ENCODE measurements at places on chromosomes 1 and 21.
A peak's percentile ranks its signal among the peaks of the same experiment; 100 is the strongest.

GRCh38 chr1:17125756-17126237 lies 6.5 kb upstream of the PADI2 start:
- peak; percentile 74 for DNase-seq

DNA sequence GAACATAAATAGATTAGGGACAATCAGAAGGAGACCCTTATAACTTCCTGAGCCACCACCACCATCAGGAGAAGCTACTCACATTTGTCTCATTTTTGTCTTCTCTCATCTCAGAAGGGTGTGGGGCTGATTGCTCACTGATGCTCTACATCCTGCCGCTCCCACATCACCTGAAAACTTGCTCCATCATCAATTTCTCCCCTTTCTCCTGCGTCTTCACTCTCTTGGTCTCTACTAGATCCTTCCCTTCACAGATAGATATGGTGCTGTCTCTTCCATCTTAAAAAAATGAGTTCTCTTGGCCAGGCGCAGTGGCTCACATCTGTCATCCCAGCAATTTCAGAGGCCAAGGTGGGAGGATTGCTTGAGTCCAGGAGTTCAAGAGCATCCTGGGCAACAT lies 38.4 kb downstream of the C1orf216 start:
- no peak for DNase-seq

- no peak for DNase-seq
Observed at GRCh38 chr1:199310708-199311107, 671.9 kb downstream of the PTPRC start.

- DNase-seq = no peak
Observed at GRCh38 chr1:2003541-2004131, at the start of gene CFAP74. Gene CFAP74 (minus strand): TSS chr1:2003786. CDS start chr1:1990956, 12,830 bp downstream.

DNA sequence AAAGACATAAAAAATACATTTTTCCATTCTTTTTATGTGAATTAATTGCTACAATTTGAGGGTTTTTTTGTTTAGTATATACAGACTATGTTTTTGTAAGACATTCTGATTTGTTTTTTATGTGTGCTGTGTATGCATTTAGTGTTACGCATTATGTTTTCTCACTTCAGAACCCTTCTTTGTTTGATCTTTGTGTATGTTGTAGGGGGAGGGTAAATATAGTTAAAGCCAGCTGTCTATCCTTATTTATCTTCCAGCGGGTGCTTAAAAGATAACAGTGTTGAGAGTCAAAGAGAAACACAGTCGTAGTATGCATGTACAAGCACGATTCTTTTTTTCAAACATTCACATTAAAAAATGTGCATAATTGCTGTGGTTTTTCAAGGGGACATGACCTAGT lies 97.5 kb upstream of the KIAA1614 start:
- no peak for DNase-seq

- DNase-seq = no peak
Observed at GRCh38 chr1:236297161-236297560, 15.4 kb upstream of the ERO1B start.

DNA sequence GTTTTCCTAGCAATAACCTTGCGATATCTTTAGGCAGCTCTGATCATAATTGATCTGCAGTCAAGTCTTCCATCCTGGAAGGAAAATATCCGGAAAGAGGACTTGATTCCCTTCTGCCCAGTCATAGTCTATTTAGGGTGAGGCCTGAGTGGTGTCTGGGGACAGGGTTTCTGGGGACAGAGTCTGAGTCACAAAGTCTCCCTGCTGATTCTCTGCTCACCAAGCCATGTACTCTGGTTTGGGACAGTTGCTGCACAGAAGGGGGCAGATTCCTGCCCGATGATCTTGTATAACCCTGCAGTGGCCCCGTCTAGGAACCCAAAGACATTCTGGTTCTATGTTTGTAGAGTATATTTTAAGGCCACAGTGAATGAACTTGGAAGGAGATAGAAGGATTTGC lies 178.8 kb downstream of the KCNJ6 start:
- DNase-seq = no peak

- no peak for DNase-seq
Observed at GRCh38 chr1:192529031-192529755, 46.4 kb upstream of the RGS1 start.

- DNase-seq = no peak
Observed at GRCh38 chr1:181090641-181091126, 2.2 kb downstream of the IER5 start.

GRCh38 chr1:230548997-230549396 lies 93.3 kb upstream of the COG2 start:
- no peak for DNase-seq

- no peak for DNase-seq
Observed at GRCh38 chr1:42851420-42851819, 5.0 kb downstream of the ZNF691 start.

DNA sequence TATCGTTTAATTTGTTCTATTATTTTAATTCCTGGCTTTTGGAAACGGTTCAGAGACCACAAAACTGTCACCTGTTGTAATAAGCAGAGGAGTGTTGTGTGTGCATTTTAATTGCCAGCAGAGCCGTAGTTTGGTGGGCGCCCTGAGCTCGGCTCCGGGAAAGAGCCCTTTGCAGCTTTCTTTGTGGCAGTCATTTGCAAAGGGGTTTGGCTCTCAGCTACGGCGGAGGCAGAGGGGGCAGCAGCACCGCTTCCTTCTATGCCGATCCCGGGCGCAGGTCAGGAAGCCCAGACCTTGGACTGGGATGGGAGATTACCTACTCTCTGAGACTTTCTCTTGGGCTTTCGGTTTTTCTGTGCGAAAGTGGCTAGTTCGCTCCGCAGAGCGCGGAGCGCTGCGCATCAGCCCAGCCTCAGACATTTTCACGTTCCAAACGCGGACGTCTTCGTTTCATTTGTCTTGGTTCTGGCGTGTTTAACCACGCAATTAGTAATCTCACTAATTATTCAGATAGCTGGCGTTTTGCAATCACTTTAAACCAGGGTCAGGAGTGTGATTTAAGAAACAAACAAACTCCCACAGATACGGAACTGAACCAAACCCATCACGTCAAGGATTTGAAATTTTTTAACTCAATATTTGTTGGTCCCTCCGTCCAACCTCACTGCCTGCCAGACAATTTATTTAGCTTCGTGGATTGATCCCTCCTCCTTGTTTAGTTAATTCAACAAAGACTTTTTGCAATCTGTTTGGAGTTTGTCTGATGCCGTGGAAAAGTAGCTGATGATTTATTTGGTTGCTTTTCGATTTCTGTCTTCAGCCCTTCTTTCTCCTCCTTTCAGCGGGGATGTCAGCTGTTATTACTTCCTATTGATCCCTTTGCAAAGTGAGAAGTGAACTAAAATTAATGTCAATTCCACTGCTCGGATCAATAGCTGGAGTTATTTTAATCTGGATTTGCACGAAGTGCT lies 3.9 kb downstream of the RNF220 start:
- no peak for DNase-seq

DNA sequence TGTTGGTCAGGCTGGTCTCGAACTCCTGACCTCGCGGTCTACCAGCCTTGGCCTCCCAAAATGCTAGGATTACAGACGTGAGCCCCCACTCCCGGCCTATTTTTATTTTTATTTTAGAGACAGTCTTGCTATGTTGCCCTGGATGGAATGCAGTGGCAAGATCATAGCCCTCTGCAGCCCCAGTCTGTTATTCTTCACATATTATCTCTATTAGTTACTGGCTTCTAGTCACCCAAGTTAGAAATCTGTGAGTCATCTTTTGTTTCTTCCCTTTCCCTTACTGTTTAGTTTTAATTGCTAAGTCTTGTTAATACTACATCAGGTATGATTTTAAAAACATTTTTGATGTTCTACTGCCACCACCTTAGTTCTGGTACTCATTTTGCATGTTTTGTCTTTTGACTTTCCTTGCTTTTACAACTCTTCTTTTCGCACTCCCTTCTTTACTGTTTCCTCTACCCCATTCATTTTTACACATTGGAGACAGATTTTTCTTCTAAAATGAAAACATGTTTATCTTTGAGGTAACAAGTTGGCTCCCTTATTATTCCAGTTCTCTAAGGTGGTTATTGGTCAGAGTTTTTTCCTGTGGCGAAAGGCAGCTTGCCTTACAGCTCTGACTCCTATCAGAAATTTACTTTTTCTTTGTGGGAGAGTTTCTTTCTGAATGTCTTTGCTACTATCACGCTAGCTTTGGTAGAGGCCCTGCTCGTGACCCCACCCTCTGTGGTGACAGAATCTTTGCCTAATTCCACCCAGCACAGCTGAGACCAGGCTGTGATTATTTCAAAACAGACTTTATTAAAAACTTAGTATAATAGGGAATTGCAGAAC lies 19.5 kb downstream of the ZMYM4 start:
- no peak for DNase-seq

DNA sequence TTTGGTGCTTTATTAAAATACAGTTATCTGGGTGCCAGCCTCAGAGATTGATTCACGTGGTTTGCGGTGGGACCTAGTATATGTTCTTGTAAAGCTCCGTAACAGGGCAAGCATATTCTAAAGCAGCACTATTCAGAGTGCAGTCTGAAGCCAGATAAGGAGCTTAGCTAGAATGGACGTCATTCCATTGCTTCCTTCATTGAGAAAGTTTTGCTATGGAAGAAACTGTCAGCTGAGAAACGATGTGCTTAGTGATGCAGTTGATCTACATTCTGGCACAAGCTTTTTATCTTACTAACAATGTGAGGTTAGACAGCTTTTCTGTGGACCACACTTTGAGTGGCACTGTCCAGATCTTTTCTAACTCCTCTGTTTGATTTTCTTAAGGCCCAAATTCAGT lies 26.2 kb downstream of the SLC44A3 start:
- no peak for DNase-seq

DNA sequence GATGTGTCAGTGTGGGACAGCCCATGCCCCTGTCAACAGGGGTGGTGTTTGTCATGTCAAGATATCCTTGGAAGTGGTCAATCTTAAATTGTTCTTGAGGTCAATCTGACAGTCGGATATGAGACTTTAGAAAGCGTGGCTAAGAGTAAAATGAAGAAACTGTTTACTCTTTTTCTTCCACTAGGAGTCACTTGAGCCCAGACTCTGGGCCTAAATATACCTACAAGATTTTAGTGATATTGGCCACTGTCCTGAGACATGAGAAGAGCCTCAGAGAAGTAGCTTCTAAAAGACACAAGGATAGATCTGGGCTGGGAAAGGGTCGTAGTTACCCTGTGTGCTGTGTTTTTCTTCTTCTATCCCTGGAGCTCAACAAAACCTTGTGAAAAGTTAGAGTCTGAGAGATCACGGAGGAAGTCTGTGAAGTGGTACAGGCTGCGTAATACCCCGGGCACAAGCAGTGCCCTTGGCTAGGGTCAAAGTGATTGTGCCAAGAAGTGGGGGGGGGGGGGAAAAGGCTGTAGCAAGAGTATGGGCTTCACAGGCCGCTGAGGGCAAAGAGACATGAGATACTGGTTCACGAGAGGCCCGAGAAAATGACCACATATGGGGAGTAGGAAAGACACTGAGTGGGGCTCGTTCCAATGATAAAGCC lies 355.2 kb upstream of the GREM2 start:
- DNase-seq = no peak

DNA sequence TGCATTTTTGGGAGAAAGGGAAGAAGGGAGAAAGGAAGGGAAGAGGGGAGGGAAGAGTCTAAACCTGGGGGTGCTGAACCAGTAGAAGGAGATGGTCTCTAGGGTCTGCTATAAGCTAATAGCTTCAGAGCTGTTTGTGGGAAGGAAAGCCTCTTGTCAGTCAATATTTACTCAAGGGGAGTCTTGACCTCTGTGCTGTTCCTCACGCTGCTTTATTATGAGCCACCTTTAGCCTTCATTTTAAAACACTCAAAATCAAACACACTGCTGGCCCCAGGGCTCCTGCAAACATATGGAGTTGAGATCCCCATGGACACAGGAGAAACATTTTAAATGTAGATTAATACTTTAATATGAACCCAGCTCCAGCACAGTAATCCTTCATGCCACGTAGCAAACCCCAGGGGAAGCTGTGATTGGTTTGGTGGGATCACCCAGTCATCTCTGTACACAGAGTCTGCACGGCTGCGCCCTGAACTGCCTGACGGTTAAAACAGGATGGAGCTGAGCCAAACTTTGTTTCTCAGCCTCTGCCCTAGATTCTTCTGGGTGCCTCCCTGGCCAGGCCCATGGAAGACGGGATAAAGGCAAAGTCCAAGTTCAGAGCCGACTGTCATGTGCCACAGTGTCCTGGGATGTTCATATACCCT lies 40.2 kb upstream of the VWA5B1 start:
- no peak for DNase-seq

- DNase-seq = no peak
Observed at GRCh38 chr1:226820941-226821718, 49.3 kb upstream of the PSEN2 start.

DNA sequence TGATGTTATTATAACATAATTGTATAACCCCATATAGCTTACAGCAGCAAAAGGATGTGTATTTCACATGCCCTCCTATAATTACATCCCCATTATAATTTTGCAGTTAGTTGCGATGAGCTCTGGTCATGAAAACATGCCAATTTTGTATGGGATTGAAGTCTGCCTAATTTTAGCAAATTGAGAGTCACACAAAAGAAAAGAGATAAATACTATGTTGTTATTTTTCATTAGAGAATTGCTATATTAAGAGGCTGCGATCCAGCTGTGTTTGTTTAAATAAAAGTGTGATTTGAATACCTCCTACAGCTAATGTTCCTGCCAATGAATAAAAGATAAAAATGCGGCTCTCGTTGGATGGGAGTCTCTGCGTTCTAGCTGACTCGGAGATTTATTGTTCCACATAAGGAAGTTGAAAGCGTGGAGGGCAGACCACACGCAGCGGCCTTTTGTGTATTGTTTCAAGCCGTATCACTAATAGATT lies 461.0 kb upstream of the NFIA start:
- no peak for DNase-seq

GRCh38 chr1:219621047-219621786 lies 8.3 kb upstream of the ZC3H11B start:
- DNase-seq = no peak

- no peak for DNase-seq
Observed at GRCh38 chr1:85360730-85361493, 84.5 kb upstream of the BCL10 start.

GRCh38 chr1:195332102-195332501 lies 1276.1 kb downstream of the KCNT2 start:
- no peak for DNase-seq

DNA sequence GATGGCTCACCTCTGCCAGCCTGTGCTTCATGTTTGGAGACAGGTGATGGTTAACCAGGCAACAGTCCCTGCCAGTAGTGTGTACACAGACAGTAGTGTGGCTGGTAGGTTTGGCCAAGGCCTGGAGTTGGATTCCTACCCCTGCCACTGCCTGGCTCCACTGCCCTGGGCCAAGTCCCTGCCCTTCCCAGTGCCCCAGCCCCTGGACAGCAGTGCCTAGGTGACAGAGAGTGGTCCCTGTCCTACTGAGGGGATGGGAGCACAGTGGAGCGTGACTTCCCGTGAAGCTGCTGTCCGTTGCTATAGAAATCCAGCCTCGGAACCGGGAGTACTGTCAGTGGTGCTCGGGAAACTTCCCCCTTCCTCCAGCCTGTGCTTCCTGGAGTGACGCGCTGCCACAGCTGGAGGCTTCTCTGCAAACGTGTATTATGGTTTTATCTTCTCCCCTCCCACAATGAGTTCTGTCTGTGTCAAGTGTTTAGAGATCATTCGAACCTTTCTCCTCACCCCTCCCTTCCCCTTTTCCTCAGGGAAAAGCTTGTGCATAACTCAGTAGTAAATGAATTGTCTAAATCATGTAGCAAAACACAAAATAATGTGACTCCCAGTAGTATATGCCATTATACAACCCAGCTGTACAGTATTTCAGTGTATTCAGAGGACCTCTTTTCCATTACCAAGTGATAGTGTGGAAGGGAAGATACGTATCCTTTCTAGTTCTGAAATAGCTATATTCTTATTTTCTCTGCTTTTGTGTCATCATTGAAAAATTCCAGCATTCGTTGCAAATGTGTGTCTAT lies 73.4 kb downstream of the GALNT2 start:
- DNase-seq = no peak

- DNase-seq = no peak
Observed at GRCh38 chr1:26094677-26095383, 16.8 kb upstream of the PDIK1L start.

GRCh38 chr1:113871597-113872113 lies at the start of gene PTPN22:
Gene PTPN22 (minus strand): TSS chr1:113871712.
- peak; percentile 55 for DNase-seq

All from stimulated activated CD8-positive, alpha-beta memory T cell treated with anti-CD3 and anti-CD28 coated beads, Interleukin-15, amount 100 ng/mL, for 1 hour (primary cell).